ENCODE measurements at places on chromosomes 6 and 20.

DNA sequence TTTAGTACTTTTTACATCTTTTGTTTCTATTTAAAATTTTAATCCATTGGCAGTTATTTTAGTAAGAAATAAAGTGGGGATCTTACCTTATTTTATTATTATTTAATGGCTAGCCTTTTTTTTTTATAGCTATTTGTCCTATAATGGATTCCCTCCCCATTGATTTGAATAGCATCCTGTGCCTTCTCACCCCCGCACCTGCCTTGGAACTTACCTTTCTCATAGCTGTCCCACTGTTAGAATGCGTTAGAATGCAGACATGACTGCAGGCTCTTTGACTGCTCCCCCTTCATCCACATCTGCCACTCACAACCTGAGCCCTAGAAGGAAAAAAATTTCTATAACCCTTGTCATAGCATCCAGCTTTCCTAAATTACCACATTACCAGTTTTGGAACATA is 9.1 kb downstream of the PKIB start:
- DNase-seq = no peak

DNA sequence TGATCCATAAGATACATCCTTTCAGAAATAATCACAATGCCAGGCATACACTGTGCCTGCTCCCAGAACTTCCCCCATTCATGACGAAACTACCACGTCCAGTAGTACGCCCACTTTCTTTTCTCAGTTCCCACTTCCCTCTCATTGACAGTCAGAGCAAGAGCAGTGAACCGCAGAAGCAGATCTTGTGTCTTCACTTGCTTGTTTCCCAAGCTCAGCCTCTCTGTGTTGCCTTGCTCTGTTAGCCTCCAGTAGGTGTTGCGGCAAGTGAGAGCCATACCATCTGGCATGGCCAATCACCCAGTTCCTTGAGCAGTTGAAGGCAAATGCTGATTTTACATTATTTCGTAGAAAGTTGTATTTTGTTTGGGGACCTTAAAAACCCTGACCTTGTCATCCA is 11.7 kb downstream of the UST start:
- DNase-seq = no peak

DNA sequence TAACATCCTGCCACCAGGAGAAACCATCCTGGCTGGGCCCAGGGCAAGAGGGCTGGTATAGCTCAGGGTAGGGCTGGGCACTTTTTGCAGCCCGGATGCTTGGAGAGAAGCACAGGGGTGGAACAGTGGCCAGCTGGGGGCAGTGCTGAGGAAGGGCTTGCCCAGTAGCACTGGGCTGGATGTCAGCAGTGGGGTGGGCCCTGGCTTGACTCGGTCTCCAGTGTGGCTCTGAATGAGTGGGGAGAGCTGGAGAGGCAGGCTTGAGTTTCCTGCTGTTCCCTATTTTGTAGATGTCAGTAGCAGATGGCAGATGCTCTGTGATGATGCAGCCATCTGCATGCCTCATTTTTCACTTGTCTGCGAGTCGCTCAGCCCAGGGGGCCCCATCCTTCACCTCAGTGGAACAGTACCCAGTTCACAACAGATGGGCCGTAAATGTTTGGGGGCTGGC is 56.3 kb upstream of the TULP1 start:
- no peak for DNase-seq

DNA sequence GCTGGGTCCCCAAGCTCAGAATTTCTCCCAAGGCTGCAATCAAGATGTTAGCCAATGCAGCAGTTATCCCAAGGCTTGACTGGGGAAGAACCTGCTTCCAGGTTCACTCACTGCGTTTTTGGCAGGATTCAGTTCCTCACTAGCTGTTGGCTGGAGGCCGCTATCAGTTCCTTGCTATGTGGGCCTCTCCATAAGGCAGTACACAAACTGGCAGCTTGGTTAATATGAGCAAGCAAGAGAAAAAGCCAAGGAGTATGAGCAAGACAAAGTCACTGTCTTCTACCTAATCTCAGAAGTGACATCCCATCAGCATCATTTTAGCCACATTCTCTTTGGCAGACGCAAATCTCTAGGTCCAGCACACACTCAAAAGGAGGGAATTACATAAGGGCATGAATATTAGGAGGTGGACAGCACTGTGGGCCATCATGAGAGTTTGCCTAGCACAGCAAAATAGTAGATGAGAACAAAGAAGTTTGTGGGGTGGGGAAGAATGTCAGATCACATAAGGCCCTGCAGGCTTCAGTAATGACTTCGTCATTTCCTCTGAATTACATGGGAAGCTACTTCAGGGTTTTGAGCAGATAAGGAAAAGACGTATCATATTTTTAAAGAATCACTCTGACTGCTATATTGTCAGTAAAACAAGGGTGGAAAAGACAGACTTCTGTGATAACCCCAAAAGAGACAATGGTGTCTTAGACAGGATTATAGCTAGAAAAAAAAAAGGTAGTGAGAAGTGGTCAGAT is 25.5 kb downstream of the LMBRD1 start:
- no peak for DNase-seq

DNA sequence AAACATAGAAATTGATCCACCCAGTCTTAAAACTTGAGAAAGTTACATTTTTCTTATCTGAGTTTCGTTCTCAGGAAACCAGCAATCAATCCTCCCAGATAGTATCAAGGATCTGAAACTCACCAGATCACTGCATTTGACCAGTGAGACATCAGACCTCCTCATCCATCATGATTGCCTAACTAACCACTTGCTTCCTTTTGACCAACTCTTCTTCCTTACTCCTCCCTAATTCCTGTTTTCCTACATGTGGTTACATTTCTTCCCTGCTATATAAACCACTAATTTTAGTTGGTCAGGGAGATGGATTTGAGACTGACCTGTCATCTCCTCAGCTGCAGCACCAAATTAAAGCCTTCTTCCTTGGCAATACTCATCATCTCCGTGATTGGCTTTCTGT is 357.1 kb upstream of the POU3F2 start:
- DNase-seq = no peak

GRCh38 chr6:24547243-24547642 is 52.5 kb downstream of the ALDH5A1 start:
- peak; percentile 8 for DNase-seq
